ENCODE measurements at places on chromosomes 12 and 14.

DNA sequence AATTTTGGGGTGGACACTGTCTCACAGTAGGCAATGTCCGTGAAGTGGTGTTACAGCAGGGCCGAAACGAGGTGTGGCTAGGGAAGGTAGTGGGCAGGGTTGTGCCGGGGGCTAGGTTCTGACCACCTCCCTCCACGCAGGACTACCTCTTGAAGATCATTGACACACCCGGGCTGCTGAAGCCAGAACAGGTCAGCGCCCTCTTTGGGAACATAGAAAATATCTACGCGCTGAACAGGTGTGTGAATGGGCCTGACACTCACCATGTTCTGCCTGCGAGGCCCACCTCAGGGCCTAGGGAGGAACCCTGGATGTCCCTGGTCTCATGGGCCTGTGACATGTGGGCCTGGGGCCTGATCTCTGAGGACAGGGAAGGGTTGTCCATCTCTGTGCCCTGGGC is 24.6 kb downstream of the PLEKHG3 start:
- no peak for DNase-seq

DNA sequence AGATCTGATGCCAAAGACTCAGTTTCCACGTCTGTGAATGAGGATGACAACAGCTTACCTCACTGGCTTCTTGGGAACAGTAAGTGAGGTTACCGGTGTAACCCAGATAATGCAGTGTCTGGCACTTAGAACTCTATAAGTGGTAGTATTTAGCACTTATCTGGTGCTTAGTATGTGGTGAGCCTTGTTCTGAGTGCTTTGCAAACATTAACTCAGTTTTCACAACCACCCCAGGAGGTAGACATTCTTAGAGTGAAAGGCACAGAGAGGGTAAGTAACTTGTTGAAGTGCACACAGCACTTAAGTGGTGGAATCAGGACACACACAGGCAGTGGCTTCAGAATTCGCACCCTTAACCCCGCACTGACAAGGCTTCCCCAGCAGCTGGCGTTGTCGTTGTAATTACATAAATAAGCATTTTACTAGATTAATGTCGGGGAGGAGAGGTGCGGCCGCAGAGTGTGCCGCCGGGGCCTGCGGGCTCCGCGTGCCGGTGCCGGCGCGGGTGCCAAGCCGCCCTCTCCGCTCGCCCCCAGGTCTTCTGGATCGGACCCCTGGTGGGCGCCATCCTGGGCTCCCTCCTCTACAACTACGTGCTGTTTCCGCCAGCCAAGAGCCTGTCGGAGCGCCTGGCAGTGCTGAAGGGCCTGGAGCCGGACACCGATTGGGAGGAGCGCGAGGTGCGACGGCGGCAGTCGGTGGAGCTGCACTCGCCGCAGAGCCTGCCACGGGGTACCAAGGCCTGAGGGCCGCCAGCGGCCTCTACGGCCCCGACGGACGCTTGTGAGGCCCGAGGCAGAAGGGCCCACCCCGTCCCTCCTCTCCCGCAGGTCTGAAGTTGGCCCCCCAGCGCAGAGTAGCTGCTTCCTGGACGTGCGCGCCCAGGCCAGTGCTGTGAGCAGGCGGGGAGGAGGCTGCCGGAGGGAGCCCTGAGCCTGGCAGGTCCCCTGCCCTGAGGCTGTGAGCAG is 4.6 kb downstream of the AQP2 start:
- no peak for DNase-seq

GRCh38 chr12:14313379-14314138 is 51.9 kb upstream of the ATF7IP start:
- DNase-seq: no peak

- DNase-seq: no peak
These were observed 449 bp upstream of the SLC24A4 start for GRCh38 chr14:92322516-92322915.

GRCh38 chr12:107759410-107759809 is 1.5 kb downstream of the PRDM4 start:
- DNase-seq: peak; percentile 49

GRCh38 chr14:95346820-95347219 is 27.1 kb upstream of the CLMN start:
- DNase-seq: no peak

DNA sequence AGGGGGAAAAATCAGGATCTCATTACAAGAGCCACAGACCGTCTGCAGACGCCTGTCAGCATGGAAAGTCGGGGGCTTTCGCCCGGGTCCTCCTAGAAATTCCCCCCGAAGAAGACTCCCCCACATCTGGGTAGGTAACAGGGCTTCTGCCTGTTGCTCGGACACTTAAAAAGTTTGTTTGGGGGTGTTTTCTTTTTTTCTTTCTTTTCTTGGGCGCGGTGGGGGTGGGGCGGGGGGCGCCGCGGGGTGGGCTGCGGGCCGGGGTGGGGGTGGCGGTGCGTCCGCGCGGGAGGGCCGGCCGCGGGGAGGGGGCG is 358 bp downstream of the ELK3 start:
- no peak for DNase-seq

- no peak for DNase-seq
These were observed 6.4 kb upstream of the CCDC175 start for GRCh38 chr14:59582845-59583509.

DNA sequence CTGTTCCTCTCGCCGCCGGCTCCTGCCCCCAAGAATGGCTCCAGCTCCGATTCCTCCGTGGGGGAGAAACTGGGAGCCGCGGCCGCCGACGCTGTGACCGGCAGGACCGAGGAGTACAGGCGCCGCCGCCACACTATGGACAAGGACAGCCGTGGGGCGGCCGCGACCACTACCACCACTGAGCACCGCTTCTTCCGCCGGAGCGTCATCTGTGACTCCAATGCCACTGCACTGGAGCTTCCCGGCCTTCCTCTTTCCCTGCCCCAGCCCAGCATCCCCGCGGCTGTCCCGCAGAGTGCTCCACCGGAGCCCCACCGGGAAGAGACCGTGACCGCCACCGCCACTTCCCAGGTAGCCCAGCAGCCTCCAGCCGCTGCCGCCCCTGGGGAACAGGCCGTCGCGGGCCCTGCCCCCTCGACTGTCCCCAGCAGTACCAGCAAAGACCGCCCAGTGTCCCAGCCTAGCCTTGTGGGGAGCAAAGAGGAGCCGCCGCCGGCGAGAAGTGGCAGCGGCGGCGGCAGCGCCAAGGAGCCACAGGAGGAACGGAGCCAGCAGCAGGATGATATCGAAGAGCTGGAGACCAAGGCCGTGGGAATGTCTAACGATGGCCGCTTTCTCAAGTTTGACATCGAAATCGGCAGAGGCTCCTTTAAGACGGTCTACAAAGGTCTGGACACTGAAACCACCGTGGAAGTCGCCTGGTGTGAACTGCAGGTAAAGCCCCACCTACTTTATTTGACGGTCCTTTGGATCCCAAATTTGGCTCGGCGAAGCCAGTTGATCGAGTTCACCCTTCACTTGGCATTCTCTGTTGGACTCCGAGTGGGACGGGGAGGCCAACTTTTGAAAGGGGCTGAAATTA is 1.5 kb downstream of the WNK1 start:
- no peak for DNase-seq

- DNase-seq: no peak
These were observed 65.4 kb downstream of the CLMN start for GRCh38 chr14:95254288-95254687.

GRCh38 chr12:52672321-52672933 is 7.8 kb downstream of the KRT1 start:
- no peak for DNase-seq

- DNase-seq: no peak
These were observed 142.2 kb downstream of the SLC41A2 start for GRCh38 chr12:104815935-104816334.

DNA sequence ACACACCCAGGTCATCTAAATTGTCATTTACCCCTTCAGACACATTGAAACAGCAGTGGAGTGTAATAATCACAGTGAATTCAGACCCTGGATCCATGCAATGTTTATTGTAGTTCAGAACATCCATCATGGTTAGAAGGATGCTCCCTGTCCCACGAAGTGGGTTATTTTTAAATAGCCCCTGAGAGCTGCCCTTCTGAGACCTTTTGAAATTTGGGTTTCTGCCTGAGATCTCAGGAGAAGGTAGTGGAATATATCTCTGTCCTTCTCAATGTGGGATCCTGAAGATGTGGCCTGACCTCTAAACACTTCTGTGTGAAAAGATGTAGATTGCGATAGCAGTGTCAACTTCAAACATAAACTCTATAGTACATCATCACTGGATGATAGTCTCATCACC is 1080.6 kb downstream of the TMEM121 start:
- no peak for DNase-seq

DNA sequence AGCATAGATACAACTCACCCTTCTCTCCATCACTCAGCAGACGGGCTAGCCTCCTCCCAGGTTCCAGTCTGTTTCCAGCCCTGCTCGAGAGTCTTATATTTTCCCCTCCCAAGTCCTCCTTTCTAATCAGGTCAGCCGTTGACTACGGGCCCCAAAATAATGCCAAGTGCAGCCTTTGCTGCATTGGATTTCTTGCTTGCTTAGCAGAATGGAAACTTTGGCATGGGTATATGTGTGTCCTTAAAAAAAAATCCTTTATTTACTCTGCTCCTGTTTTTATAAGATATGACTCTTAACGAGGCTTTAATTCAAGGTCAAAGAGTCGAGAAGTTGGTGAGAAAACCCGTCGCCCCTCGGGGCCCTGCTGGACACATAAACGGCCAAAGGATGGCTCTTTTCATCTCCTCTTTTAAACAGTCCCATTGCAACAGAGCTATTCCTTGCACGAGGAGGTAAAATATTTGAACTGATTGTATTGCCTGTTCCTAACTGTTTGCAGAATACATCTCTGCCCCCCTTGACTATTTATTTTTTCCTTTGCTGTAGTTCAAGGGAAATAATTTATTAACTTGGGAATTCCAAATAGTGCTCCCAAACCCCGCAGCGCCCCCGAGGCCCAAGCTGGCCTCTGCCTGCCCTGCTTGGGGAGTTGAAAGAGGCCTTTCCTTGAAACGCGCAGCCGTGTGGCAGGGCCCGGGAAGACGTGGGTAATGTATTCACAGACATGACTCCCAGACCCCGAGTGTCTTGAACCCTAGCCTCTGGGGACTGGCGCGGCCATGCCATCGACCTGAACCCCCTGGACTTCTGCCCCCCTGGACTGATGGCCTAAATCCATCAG is 156.5 kb upstream of the MYL2 start:
- no peak for DNase-seq

DNA sequence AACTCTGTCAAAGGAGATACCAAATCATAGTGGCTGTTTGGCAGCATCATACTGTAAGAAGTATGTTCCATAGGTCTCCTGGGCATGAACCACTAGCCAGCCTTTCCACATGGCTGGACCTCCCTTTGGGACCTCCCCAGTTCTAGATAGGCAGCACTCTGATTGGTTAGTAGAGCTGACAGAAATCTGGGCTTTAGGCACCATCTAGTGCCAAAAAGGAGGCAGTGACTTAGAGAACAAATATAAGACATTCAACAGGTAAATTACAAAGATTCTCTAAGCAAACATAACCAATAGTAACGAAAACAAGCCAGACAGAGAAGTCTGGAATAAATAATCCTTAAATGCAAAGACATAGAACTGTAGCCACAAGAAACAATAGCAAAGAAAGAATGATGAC is 148.0 kb upstream of the PDE3A start:
- DNase-seq: no peak

DNA sequence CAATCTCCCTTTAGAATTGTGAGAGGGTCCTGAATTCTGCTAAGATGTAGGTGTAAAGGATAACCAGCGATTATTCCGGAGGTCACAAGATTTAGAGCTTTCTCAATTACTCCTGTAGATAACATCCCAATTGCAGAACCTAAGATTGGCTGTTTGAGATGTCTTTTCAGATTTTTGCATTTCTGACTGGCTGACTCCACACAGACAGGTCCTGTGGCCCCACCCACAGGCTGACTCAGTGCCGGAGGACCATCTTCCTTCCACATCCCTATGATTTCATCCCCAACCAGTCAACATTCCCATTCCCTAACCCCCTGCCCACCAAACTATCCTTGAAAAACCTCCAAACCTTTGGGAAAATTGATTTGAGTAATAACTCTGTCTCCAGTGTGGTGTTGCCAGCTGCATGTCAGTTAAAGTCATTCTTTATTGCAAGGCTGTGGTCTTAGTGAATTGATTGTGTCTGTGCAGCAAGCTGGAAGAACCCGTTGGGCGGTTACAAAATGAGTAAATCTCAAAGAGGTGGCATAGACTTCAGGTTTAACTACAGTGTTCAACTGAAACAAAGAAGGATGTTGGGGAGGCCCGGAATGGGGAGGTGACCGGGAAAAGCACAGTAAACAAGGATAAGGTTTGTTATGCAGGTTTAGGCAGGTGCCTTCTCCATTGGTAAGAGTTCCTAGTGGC is 10.6 kb downstream of the FNTB start:
- DNase-seq: no peak

- DNase-seq: peak; percentile 4
These were observed 80.0 kb upstream of the DBX2 start for GRCh38 chr12:45130881-45131281.

- no peak for DNase-seq
These were observed 936 bp downstream of the TFCP2 start for GRCh38 chr12:51171884-51172514.

- DNase-seq: peak; percentile 53
These were observed 62.5 kb downstream of the DRAM1 start for GRCh38 chr12:101939856-101940265.

GRCh38 chr12:52631676-52632459 is 13.5 kb upstream of the KRT73 start:
- DNase-seq: no peak

GRCh38 chr14:80923368-80923767 is 18.2 kb downstream of the CEP128 start:
- no peak for DNase-seq

DNA sequence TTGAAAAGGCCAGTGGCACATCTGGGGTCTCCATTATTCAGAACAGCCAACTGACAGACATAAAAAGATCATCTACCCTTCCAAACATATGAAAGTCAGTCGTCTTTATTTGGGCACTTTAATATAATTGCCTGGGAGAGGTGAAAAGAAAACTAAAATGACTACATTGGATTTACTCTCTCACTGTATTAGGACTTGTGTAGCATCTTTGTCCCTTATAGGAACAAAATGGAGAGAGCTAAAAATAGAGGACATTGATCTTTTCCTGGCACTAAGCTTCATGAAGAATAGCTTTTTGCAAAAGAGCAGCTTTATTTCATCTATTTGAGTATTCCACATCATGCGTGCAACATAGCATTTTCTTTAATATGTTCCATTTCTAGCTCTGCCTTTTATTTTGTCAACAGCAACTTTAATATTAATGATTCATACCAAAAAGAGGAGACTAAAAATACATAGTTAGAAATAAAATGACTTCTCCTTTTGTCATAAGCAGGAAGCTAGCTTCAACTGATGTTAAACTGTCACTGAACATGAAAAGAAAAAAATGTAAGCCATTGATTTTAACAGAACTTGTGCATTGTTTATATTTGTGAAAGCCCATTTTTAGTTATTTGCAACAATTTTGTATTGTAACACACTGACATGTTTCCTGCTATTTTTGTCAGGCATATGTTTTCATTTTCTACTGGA is 254.6 kb downstream of the SEC23A start:
- DNase-seq: no peak

DNA sequence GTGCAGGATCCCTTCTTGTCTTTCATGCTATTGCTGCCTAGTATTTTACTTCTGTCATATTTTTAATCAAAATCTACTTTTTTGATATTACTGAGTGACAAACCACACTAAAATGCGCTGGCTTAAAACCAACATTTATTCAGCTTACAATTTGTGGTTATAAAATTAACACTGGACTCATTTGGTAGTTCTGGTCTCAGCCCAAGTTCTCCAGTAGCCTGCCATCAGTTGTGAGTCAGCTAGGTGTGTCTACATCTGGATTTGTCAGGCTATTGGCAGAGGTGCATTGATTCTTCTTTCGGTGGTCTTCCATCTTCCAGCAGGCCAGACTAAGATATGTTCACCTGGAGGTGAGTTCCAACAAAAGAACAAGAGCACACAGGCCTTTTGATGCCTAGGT is 765.1 kb upstream of the FBXO33 start:
- no peak for DNase-seq

- no peak for DNase-seq
These were observed 19.8 kb upstream of the RNASE2 start for GRCh38 chr14:20935303-20935984.

Measured in fibroblast of skin of left biceps (primary cell).